ENCODE measurements at places on chromosomes 11 and 22.

- no peak for DNase-seq
Observed at GRCh38 chr11:57764566-57764965, 3.0 kb downstream of the CTNND1 start.

DNA sequence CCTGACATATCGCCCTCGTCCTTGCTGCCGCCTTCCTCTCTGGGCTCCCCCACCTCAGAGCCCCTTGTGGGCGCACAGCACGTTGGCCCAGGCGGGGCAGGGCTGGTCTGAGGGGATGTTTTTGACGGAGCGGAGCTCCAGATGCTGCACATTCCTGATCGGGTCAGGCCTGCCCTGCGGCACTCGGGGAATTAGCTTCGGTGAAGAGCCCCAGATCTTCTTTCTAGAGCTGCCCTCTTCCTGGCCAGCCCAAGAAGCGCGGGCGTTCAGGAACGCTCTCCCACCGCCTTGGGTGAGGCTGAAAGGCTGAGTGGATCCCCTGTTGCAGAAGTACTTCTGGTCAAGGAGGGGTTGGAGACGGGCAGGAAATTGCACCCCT is 12.1 kb downstream of the YPEL4 start:
- DNase-seq = no peak

DNA sequence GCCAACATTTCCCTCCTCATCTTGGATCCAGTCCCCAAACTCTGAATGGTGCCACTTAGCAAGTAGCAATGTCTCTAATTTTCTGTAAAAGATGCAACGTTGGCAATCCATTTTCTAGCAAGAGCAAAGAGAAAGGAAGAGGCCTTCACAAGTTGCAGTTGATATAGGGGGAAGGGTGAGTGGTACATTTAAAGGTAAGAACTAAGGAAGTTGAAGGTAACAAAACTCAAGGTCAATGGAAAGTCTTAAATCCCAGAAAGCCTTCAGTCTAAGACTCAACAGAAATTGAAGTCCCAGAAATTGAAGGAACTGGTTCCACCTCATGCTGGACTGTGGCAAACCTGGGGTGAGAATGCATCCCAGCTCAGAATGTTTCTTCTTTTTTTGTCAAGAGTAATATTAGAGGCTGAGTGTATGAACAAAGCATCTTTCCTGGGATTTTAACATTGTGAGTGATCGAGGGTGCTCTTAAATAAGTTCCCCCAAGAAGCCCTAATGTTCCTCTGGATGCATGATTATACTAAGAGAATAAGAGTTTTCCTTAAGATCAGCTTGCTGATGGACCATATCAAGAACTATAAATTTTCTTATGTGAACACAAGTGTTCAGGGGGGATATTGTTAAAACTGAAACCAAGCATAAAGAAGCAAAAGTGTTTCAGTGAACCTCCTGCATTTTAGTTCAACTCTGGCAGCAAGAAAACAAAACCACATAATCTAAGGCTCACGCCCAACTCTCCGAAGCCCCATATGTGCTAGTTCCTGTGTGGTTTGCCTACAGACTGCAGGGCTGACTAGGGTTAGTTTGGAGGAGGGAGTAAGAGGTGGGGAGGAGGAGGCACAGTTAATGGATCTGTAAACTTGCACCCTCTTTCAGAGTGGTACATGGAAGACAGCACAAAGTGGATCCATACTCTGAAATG is at the start of gene GRAP2:
GRAP2 (plus strand) TSS at position 779 of the 922 bp plus-strand sequence. CDS start 46,023 bp downstream, outside the sequence.
- no peak for DNase-seq

DNA sequence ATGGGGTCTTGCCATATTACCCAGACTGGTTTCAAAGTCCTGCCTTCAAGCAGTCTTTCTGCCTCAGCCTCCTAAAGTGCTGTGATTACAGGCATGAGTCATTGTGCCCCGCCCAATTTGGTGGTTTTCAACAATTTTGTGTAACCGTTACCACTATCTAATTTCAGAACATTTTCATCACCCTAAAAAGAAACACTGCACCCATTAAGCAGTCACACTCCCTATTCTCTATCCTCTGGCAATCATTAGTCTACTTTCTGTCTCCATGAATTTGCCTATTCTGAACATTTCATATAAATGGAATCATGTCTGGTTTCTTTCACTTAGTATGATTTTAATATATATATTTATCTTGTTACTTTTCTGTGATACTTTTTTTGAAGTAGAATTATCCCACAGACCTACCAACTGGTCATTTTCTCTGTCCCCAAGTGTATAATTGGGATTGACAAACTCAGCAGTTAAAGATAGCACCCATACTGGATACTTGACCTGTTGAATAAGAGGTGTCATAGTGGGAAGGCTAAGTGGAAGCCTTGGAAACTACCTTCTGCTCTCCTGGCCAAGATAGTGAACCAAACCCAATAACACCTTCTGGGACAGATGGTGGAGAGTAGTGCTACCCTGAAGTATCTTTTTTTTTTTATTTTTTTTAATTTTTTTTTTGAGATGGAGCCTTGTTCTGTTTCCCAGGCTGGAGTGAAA is 64.8 kb downstream of the STIM1 start:
- DNase-seq = no peak

- no peak for DNase-seq
Observed at GRCh38 chr11:95192717-95193116, 38.3 kb downstream of the SESN3 start.

- no peak for DNase-seq
Observed at GRCh38 chr11:3074912-3075589, 17.8 kb upstream of the CARS1 start.

GRCh38 chr11:131693756-131694155 is 323.3 kb downstream of the NTM start:
- DNase-seq = peak; percentile 26

GRCh38 chr11:127027789-127028188 is 27.2 kb upstream of the KIRREL3 start:
- DNase-seq = no peak

DNA sequence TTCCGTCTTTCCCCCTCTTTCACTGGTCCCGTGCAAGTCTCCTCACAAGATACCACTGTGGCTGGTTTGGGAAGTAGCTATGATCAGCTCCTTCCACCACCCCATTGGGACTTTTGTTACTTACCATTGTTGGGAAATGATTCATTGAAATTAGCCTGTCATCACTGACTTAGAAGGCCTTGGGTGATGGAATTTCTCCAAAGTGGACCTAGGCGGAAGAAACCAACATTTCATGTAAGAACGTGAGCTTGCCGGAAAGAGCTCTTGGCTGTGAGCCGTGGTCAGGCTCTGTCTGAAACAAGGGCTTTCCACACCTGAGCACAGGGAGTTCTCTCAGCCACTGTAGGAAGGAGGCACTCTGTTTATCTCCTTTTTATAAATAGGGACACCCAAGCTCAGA is 23.5 kb upstream of the CRYBB3 start:
- DNase-seq = no peak

- no peak for DNase-seq
Observed at GRCh38 chr11:67409261-67409666, 5.4 kb downstream of the TBC1D10C start.

GRCh38 chr11:88544656-88545280 is 207.2 kb upstream of the CTSC start:
- no peak for DNase-seq

- no peak for DNase-seq
Observed at GRCh38 chr22:22074634-22075381, 92.2 kb upstream of the TOP3B start.

DNA sequence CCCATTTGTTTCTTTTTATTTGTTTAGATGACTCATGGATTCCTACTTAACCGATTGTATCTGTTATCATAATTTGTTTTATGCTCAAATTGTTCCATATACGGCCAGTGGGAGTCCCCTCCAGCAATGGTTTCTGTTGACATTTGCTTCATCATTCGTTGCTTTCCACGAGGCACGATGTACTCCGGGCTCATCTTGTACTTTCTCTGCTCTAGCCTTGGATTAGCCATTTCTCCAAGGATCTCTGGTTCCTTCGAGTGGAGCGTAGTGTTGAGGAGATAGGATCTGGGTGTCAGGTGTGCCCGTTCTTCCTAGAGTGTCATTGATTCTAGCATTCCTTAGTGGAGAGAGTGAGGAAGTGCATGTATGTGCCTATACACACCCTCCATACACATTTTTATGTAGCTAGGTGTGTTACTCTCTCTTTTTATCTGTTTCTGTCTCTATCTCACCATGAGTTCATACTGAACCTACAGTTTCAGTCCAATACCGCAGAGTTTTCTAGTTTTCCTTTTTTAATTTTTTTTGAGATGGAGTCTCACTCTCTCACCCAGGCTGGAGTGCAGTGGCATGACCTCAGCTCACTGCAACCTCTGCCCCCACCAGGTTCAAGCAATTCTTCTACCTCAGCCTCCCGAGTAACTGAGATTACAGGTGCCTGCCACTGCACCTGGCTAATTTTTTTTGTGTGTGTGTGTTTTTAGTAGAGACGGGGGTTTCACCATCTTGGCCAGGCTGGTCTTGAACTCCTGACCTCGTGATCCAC is 31.4 kb downstream of the TECTA start:
- no peak for DNase-seq

DNA sequence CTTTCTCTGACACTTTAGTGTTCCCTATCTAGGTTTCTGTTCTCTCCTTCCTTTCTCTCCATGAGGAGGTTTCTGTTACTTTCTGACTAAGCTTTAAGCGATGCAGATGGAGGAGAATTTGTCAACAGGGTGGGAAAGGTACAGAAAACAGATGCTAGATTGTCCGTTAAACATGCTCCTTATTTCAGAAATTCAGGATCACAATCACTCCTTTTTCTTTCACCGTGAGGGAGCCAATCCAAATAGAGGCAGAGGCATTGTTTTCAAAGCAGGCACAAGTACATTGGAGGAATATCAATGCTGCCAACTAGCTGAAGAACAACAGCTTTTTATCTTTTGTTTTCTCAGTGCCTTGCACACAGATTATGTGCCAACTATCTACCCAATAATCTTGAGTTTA is 215.7 kb upstream of the FOLH1 start:
- peak; percentile 0 for DNase-seq

- no peak for DNase-seq
Observed at GRCh38 chr11:31824332-31824878, 13.3 kb upstream of the PAX6 start.

- no peak for DNase-seq
Observed at GRCh38 chr11:60396799-60397198, 540 bp downstream of the MS4A14 start.

GRCh38 chr11:67051945-67052488 is 4.6 kb upstream of the RHOD start:
- no peak for DNase-seq

DNA sequence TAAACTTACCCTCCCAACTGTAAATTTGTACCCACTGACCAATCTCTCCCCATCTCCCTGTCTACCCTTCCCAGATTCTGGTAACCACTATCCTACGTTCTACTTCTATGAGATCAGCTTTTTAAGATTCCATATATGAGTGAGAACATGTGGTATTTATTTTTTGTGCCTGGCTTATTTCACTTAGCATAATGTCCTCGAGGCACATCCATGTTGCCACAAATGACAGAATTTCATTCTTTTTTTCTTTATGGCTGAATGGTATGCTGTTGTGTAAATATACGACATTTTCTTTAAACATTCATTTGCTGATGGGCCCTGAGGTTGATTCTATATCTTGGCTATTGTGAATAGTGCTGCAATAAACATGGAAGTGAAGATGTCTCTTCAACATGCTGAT is 74.7 kb upstream of the RRM1 start:
- no peak for DNase-seq

DNA sequence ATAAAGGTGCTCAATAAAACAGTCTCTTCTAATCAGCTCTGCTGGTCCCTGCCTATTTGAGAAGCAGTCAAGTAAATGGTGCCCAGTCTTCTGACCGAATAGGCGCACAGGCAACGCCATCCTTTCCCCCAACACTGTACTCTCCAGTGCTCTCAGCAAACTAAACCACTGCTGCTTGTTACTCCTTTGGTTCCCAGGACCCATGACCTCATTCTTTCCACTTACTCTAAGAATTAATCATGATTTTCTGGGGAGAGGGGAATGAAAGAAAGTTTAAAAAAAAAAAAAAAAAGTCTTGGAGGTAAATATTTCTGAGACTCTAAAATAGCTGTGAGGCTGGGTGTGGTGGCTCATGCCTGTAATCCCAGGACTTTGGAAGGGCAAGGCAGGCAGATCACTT is 63.7 kb downstream of the SGSM3 start:
- DNase-seq = no peak

- no peak for DNase-seq
Observed at GRCh38 chr11:1734641-1735081, 15.7 kb downstream of the IFITM10 start.

DNA sequence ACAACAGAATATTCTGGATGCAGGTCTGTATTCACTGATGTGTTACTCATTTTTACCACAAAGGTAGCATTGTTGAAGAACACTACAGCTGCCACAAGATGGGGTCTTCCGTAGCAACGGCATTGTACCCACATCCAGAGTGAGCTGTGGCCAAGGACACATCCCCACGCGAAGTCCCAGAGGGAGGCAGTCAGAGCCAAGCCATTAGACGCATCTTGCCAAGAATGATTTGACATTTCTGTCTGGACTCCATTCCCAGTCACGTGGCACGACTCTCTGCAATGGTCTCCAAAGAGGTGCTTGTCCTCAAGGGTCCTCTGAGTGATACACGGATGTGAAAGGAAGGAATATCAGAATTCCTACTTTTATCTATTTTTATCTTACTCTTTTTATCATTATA is 15.5 kb downstream of the OPCML start:
- DNase-seq = no peak

GRCh38 chr11:65781152-65781961 is 581 bp upstream of the AP5B1 start:
- DNase-seq = no peak

GRCh38 chr11:1892558-1892957 is 863 bp upstream of the PRR33 start:
- no peak for DNase-seq

DNA sequence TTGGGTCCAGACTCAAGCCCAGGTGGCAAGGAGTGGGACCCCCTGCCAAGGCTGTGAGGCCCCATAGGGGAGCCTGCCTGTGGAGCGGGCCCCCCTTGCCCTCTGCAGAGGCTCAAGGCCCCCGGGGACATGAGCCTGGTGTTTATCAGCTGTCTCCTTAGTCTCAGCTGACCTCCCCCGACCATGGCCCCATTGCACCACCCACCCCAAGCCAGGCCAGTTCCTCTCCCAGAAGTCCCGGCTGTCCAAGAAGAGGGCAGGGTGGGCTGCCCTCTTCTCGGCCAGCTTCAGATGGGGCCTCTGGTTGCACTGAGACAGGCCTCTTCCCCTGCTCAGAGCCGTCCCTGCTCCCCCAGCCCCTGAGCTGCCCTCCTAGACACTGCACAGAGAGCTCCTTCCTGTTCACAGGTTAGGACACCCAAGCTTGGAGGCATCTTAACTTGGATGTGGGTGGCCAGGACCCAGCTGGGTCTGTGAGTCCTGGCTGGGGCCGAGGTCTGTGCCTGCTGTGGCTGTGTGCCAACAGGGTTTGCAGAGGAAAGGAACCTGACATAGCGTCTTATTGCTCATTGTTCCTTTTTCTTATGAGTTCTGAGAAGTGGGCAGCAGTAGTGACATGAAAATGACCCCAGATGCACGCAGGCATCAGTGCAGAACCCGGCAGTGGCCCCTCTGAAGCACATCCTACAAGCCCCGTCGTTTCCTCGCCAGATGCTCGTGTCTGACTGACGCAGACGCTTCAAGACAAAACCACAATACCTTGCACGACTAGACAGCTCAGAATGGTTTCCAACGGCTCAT is 5.4 kb downstream of the TRABD start:
- DNase-seq = no peak

All from spinal cord (tissue), 10 donors.